ENCODE measurements at places on chromosomes 7 and 10. TPM values are rescaled to one million over a fixed set of nuclear protein-coding genes. Genes with fewer than 3 reads are reported as not detected.

The C7orf57 gene
- 2.3 TPM for total RNA-seq

The HKDC1 gene
- 0.08 TPM for total RNA-seq

The ABHD11 gene
- 29.6 TPM for total RNA-seq

The GDF10 gene
- total RNA-seq = not detected

The CLCN1 gene
- total RNA-seq = not detected

The LIPN gene
- not detected for total RNA-seq

The CYP2C9 gene
- total RNA-seq = not detected

The KLLN gene
- 0.08 TPM for total RNA-seq

The EEF1AKMT2 gene
- 12.1 TPM for total RNA-seq

The TLX1 gene
- not detected for total RNA-seq

The WNT16 gene
- total RNA-seq = not detected

The ZNF736 gene
- 3.2 TPM for total RNA-seq

The WAPL gene
- 19.7 TPM for total RNA-seq

The C7orf33 gene
- not detected for total RNA-seq

The FAM25A gene
- total RNA-seq = 3.3 TPM

The ANKRD26 gene
- 2.7 TPM for total RNA-seq

The GLI3 gene
- total RNA-seq = 4.2 TPM

The MMRN2 gene
- total RNA-seq = 24.7 TPM

The ACSM6 gene
- total RNA-seq = not detected

The RBP4 gene
- total RNA-seq = not detected

The SGCE gene
- 31.5 TPM for total RNA-seq

The SLC26A3 gene
- total RNA-seq = not detected

The CUZD1 gene
- 0.39 TPM for total RNA-seq

The CHST3 gene
- total RNA-seq = 17.1 TPM

The TRPV5 gene
- total RNA-seq = not detected

The IFIT1B gene
- total RNA-seq = not detected

The ARID5B gene
- total RNA-seq = 10.4 TPM

The BHLHA15 gene
- total RNA-seq = 1.2 TPM

The TFR2 gene
- 0.39 TPM for total RNA-seq

The MKI67 gene
- 18.2 TPM for total RNA-seq

The SAMD9 gene
- total RNA-seq = 3.4 TPM

The HTR7 gene
- total RNA-seq = 22.6 TPM

The CFAP46 gene
- total RNA-seq = 2.4 TPM
